ENCODE measurements at places on chromosomes 1 and 21.

DNA sequence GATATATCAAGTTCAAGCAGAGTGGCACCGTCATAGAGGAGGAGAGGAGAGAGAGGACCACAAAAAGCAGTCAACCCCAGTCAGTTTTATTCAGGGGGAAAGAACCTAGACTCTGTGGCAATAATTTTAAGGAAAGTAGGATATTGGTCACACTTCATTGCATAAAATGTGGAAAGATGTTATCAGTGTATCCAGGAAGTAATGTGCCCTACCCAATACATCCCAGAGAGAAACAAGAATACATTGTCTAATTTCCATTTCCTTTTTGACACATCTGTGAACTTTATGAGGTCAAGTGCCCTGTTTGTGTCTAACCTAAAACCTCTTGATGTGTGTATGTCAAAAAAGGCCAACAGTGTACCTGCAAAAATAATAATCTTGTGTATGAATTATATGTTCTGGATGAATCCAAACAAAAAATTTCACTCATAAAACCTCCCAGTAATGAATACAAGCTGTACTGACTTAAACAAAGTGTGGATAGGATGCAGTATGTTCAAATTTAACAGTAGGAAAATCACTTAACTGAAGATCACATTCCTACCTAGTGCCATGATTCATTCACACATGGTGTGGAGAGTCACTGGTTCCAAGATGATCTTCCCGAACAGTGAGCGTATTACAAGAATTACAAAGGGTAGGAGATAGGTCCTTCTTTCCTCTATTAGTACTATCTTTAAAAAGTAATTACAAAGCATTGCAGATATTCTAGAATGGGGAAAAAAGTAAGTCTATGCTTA, 712.1 kb upstream of the CXADR start:
- no peak for DNase-seq

DNA sequence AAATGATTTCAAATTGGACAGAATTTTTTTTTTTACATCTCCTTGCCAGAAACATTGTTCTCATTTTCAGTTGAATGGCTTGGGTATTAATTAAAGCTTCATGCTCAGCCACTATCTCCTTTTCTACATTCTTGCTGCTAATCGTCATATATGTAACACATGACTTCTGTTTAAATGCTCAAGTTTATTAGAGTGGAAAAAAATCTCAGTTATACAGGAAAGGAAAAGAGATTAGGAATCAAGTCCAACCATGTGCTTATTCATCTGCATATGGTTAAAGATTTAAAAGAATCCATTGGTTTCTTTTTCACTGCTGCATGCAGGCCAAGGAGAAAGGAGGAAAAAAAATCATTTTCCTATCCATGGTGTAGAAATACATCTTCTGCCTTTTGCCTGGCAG, 47.3 kb upstream of the CNN3 start:
- no peak for DNase-seq

DNA sequence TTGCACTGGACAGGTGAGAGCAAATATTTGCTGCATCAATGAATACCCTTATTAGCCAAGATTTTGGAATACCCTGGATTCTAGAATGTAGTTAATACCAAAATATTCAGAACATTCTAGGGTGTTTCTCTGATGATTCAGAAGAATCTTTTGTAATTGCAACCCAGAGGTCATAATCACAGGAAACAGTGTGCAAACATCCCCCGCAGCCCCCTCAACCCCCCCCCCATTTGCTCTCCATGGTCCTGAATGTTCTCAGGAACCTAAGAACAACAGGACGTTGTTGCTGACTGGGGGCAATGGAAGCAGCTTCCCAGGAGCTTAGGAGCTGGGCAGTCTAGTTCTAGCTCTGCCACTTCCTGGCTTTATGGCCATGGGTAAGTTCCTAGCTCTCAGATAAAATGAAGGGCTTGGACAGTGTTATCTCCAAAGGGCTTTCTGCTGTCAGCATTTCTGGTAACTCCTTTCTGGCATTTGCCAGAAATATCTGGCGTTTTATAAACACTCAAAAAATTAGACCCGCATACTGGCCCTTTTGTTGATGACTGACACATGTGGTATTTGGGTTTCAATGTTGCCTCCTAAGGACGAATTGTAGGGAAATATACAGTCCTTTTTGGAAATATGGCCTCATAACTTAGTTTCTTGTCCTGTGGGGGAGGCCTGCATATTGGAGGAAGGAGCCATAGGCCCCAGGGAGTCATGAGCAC, 178.6 kb downstream of the RRAGC start:
- no peak for DNase-seq

DNA sequence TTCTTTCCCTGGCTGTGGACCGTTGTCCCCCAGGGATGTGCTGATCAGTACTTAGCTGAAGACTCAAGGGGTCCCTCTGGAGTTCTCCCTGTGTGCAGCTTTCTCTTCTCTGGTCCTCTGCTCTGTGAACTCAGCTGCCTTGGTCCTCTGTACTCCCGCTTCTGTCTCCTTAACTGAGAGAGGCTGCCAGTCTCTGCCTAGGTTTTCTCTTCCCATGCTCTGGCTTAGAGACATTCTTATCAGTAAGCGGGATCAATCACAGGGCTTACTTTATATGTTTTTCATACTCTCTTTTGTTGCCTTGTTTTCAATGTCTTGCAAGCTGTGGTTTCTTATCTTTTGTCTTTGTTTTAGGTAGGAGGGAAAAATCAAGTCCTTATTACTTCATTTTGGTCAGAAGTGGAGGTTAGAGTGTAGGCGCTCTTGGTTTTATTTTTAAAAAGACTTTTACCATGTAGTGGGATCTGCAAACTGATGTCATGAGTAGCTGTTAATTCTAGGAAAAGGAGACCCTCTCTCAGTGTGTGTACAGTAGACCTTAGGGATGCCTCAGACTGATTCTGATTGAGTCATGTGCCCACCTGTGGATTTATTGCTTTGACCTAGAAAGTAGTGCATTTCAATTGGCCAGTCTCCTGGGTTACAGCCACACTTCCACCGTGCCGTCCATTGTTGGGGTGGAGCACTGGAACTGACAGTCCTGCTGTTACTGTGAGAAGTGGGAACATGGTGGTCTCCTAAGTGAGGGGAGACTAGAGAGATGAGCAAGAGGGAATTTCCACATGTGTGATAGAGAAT, 46.6 kb downstream of the TTC3 start:
- no peak for DNase-seq

- no peak for DNase-seq
Measured at GRCh38 chr1:209199822-209200221, 383.7 kb upstream of the CAMK1G start.

- peak; percentile 36 for DNase-seq
Measured at GRCh38 chr1:183630748-183631147, 4.8 kb downstream of the ARPC5 start.

GRCh38 chr21:46570119-46570518, 34.8 kb downstream of the S100B start:
- no peak for DNase-seq

- peak; percentile 18 for DNase-seq
Measured at GRCh38 chr1:200258447-200259375, 151.1 kb downstream of the ZNF281 start.

Data from hepatic stellate cell (primary cell).